ENCODE measurements at places on chromosomes 1 and 21.

GRCh38 chr1:208834381-208835096 lies 590.4 kb upstream of the PLXNA2 start:
- no peak for DNase-seq

DNA sequence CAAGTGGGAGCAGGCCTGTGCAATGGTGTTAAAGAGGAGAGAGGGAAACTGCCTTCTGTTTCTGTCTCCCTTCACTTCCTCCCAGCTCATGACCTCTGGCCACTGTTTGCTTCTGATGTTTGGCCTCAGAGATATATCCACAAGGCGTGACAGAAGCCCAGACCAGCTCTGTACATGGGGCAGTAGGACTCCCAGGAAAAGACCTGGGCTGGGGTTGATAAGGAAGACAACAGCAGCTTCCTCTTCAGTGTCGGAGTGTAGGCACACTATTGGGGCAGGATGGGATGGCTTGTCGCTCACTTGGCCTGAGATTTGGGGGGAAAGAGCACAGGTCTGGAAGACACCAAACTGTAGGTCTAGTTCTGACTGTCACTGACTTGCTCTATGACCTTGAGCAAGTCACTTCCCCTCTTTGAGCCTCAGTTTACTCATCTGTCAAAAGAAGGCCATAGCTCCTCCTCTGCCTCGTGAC lies 67.8 kb upstream of the KLHDC7A start:
- no peak for DNase-seq

GRCh38 chr1:156455362-156455761 lies 45.2 kb downstream of the MEF2D start:
- DNase-seq: no peak

DNA sequence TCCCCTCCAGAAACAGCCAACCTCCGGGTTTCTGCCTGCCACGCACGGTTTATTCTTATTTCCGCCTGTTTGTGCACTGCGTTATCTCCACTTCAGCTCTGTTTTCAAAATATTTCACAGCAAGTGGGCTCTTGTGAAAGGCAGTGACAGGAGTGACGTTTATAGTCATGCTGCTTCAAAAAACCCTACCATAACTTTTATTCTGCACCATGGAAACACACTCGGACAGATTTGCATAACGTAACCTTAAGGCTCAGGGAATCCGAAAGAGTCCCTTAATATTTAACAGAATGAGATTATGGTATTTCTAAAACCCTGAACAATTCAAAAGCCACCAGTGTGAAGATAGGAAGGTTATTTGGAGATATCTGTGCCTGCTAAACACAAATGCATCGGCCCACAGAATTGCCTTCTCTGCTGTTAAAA lies 782 bp upstream of the SDE2 start:
- no peak for DNase-seq

DNA sequence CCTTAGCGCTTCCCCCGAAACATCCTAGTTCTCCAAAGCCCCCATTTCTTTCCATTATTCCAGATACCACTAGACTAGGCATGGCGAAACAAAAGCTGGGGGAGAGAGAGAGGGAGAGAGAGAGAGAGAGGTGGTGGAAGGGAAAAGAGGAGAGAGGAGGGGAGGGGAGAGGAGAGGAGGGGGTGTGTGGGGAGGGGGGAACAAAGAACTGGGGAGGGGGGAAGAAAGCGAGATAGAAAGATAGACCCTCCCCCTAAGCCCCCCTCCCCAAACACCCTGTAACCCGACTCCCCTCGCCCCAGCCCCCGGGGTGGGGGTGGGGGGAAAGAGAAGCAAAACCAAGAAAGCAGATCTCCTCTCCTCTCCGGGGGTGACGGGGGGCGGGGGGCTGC lies 352 bp downstream of the MEX3A start:
- no peak for DNase-seq

DNA sequence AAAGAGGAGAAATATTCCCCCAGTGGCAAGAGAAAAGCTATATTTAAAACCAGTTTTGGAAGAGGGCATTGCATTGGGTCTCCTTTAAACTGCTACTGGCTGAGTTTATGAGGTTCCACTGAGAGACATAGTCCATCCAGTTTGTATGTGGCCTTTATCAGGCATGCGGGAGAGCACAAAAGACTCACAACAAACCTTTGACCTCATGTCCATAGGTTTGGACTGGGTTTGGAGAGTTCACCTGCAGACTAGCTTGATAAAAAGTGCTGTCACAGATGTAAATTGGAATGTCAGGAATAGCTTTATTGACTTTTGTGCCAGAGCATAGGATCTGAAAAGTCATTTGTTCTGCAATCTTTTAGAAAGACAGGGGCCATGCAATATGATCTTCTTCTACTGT lies 131.0 kb upstream of the NRIP1 start:
- no peak for DNase-seq

DNA sequence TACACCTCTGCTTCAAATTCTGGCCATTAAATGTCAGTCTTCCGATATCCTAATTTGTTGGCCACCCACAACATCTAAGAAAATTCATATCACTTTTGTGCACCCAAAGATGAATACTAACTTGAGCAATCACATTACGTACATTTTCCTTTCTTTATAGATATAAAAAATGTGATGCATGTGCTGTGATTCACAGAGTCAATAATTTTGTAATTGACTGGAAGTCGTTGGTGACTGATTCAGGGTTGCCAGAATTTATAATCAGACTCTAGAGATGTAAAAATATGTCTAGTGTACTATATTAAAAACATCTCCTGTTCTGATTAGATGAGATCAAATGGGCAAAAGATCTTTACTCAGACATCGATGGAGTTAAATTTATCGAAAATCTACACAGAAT lies 150.0 kb upstream of the KCTD3 start:
- no peak for DNase-seq

- DNase-seq: no peak
Observed at GRCh38 chr1:2350501-2350900, 40.9 kb downstream of the MORN1 start.

GRCh38 chr1:232737917-232738316 lies 67.3 kb upstream of the MAP10 start:
- DNase-seq: no peak

- no peak for DNase-seq
Observed at GRCh38 chr21:34598931-34599400, 15.9 kb downstream of the RCAN1 start.

DNA sequence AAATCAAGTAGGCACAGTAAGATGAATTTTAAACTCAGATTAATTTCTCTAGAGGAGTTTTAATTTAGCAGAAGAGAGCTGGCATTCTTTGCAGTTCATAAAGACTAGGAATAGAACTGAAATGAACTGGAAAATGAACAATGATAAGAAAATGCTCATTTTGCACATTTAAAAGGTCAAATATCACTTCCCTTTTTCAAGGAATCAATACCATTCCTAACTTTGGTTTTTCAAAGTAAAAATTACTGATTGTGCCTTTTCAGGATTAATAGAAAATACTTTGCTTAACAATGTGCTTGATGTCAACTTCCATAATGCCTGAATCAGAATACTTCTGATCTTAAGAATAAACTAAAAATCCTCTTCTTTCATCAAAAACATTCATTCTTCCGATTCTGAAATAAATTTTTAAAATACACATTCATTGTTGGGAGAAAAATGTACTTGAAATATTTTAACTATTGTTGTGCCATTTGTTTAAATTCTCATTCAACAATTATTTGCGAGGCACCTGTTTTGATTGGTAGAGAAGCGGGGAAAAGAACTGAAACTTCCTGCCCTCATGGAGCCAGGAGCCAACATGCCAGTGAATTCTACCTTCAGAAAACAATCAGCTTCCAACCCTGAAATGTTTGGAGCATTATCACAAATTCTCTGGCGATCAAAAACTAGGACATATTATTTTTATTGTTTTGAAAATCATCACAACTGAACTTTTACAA lies 2.1 kb downstream of the SCAF4 start:
- DNase-seq: no peak

DNA sequence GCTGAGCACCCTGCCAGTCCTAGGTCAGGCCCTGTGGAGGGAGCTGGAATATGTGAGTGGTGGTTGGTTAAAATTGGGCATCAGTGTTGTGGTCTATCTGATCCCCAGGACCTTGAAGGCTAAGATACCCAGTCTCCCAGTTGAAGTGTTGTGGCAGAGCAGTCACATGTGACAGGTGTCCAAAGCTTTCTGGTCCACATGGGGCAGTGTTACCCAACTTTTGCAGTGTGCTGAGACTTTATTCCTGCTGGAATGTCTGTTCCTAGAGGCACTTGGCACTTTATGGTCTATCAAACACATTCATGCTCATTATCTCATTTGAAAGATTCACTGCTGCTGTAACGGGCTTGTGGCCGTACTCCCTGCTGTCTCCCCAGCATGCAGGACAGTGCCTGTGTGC lies 21.0 kb upstream of the LORICRIN start:
- DNase-seq: no peak

GRCh38 chr1:11806307-11806936 lies 431 bp downstream of the CLCN6 start:
- no peak for DNase-seq

DNA sequence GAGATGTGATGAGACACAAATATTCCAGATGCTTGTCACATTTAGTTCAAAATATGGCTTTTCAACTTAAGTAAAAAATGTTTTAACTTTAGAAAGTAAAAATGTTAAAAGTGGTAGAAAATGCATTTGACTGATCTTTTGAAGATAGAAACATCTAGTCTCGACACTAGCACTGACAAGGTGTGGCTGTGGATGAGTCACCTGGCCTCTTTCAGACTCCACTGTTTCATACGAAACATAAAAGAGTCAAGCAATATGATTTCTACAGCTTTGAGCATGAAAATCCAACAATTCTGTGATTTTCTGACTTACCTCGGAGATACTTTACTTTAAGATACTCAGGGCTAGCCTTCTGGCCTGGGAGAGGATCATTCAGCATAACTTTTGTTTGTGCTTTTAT lies 47.7 kb downstream of the TTC13 start:
- DNase-seq: no peak

DNA sequence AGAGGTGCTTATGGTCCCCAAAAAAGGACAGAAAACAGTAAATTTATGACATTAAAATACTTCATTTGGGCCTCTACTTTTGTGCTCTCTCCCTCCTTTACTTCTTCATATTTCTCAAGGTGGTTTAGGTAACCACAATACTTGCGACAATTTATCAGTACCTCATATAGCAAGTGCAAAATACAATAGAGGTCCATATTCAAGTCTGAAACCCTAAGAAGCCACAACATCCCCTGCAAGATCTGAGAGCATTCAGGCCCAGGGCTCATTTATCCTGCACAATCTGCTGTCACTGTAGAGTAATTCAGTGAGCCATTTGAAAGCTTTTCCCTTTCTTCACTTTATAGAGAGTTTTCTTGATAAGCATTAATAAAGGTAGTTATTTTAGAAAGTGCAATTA lies 24.2 kb upstream of the ATP6V1G3 start:
- no peak for DNase-seq

DNA sequence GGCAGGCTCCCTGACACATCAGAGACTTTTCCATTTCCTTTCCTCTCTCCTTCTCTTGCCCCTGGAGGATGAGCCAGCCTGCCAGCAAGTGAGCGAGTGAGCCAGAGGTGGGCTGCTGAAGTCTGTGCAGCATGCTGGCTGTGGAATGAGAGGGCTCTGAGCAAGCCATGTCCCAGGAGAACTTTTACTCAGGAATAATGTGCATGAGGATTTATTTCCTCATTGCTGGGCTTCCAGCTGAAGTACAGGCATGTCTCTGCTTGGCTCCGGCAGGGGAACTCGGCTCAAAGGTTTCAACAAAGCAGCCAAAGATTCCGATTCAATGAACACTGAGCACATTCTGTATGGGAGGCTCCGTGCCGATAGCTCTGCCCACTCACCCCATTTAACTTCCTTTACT lies 43.7 kb downstream of the UBIAD1 start:
- DNase-seq: no peak

- no peak for DNase-seq
Observed at GRCh38 chr1:159999204-159999603, 32.6 kb downstream of the PIGM start.

DNA sequence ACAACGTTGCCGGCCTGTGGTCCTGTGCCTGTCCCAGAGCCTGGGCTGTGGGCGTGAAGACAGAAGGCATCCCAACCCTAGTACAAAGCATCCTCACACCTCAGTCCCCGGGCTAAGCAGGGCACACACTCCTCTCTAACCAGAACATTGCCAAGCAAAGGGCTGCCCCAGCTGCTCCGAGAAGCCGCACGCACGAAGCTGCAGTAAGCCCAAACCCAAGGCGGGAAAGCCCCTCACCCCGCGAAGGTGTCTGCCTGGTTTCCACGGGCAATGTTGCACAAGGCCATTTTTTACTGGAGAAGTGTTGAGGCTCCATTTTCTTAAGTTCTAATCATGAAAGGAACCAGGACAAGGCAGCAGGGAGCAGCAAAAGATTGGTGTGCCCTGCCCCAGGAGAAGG lies 519.0 kb downstream of the NPHP4 start:
- DNase-seq: no peak

DNA sequence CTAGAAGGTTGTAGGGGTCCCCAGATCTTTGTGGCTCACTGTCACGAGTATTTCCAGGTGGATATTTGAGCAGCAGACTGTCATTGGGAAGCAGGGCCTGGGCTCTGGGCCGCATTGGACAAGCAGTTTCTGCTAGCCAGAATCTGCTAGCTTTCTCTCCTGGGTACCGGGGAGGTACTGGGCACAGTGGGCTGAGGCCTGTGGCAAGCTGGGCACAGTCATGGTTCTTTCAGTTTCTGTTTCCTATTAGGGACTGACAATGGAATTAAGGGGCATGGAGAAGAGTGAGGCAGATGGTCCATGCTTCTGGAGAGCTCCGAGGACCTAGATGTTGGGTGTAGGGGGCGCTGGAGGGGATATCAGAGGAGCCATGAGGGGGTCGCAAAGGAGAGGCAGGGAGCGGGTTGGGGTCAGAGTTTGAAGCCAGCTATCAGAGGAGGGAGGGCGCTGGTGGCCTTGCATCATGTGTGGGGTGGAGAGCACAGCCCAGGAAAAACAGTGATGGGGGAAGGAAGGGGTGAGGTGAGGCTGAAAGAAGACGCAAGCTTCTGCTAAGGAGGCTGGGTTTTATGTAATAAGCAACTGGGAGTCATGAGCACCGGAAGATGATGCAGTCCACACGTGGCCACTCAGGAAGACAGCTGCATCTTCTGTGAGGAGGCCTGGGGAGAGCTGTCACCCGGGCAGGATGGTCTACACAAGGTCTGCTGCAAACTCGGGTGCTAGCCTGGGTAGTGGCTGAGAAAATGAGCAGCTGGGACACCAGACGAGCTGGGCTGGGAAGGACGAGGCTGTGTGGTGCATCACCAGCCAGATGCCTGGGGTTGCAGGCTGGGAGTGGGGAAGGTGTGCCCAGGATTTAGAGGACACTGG lies 72.7 kb downstream of the IER5 start:
- no peak for DNase-seq

- no peak for DNase-seq
Observed at GRCh38 chr1:95982711-95983110, 738.9 kb upstream of the PTBP2 start.

All from stimulated activated naive CD8-positive, alpha-beta T cell treated with anti-CD3 and anti-CD28 coated beads, Interleukin-15, amount 100 ng/mL, for 72 hours (primary cell).